Activated CD4-positive, alpha-beta T cell treated with anti-CD3 and anti-CD28 coated beads for 4 hours (primary cell): ENCODE measurements at places on chromosomes 12 and 14.

DNA sequence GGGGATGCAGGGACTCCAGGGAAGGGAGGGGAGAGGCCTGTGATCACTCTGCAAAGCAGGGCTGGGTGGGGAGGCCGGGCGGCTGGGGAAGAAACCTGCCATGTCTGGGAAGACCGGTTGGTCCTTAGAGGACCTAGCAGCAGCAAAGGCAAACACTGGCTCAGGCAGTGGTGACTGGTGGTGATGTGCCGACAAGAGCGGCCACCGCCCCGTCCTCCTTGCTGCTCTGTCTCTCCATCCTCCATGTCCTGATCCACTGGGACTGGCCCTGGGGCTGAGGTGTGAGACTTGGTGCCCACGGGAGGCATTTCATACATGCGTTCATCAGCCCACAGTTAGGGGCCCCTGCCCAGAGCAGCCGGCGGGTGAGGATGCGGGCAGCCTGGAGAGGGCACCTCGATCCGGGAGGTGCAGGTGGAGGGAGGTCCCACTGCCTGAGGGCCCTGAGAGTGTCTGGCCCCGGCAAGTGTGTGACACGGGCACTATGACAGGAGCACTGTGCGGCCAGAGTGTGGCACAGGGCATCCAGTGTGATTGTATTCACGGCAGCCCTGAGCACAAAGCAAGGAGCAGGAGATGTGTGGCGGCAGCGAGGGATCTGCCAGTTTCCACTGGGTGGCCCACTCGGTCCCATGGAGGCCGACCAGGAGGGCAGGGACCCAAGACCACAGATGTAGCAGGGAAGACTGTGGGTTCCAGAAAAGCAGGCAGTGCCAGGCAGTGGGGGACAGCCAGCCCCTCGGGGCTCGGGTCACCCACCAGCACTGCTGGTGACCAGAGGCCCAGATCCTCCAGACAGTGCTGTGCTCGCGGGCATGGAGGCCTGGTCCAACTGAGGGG, 13.9 kb downstream of the ANKRD9 start:
- DNase-seq, result no peak

DNA sequence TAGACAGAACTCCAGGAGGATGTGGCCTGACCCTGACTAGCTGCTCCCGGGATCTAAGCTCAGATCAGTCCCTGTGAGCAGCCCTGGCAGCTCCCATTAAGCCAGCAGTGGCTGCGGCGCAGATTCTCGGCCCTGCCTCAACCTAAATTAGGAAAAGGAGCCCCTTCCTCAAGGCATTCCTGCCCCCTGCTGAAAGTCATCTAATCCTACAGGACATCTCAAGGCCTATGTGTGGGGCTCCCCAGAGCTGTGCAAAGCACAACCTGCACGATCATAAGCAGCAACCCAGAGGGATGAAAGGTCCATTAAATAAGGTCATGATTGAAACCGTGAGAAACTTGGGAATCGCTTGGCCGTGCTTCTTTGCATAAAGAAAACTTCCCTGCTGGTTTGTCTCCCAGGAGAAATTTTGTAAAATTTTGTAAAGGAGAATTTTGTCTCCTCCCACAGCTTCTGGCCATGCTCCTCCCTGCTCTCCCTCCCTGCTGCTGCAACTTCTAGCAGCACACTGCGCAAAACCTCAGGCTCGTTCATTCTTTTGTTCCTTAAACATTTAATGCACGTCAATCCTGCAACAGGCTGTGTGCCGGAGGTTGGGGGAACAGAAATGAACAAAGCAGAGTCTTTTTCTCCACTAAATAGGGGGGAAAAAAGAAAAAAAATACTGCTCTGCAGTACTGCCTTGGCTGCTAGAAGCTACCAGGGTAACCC, 96.6 kb upstream of the SLC35F4 start:
- DNase-seq, result no peak

GRCh38 chr14:31243860-31244259, 36.3 kb upstream of the HECTD1 start:
- no peak for DNase-seq

- DNase-seq, result peak; percentile 8
These were observed 107.7 kb upstream of the CAND1 start for GRCh38 chr12:67161322-67161918.

DNA sequence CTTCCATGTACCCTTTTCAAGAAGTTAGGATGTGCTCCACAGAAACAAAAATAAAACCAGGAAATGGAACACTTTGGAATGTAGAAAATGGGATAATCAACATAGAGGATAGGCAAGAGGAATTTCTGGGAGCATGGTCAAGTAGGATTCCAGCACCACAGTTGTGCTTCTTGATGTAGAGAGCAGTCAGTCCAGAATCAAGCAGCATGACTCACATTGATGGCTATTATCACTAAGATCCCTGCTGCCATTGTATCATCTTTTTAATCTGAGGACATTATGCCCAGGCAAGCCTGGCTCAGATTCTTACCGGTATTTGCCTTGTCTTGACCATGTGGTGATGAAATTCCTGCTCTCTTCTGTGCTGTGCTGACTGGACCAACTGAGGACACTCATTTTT, 5.7 kb downstream of the ETFRF1 start:
- no peak for DNase-seq

- no peak for DNase-seq
These were observed 10.9 kb upstream of the SYCP3 start for GRCh38 chr12:101750152-101750551.

- DNase-seq, result no peak
These were observed 74.3 kb downstream of the LMO3 start for GRCh38 chr12:16531621-16532020.

- DNase-seq, result no peak
These were observed 5.8 kb downstream of the MON2 start for GRCh38 chr12:62472472-62472871.

GRCh38 chr14:84375235-84375634, 1154.7 kb upstream of the FLRT2 start:
- DNase-seq, result no peak

GRCh38 chr14:58824796-58825195, 187.0 kb downstream of the DACT1 start:
- no peak for DNase-seq

DNA sequence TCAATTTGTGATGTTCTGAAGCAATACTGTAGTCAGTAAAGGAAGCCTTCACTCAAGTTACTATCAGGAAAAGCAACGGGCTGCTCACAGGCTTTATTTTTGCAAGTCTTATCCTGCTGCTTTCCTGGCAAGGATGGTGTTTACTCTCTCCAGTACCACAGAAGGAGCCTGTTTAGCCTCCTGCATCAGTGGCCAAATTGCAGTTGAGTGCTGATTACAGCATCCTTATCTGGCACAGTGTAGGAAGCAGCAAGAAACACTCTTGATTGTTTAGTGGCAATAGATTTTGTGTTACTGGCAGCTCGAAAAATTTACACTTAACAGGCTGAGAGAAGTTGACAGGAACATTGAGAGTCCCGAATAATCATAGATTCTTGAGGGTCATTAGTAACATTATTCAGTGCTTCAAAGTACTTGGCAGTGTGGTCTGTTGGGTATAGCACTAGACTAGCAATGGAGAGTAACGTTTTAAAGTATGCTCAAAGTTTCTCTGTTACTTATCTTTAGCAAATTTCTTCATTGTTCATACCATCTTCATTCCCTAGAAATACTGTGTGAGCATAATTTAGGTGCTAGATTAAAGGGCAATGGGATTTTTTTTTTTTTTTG, 11.7 kb downstream of the TULP3 start:
- no peak for DNase-seq

DNA sequence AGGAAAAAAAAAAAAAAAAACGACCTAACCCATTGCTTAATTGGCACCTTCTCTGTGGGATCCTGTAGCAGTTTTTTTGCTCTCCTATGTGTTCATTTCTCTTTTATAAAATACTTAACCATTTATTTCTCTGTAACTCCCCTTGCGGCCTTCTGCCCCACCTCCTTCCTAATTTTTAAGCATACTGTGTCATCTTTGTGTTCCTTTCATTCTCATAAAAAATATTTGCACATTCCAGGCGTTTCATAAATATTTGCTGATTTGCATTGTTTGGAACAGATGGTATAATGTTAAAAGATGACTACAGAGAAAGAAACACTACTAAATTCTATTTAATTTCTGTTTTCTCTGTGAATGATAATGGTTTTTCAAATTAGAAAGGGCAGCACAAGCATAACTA, 77.9 kb downstream of the NPAS3 start:
- no peak for DNase-seq

- DNase-seq, result no peak
These were observed 305 bp upstream of the SLC16A7 start for GRCh38 chr12:59595565-59595882.

DNA sequence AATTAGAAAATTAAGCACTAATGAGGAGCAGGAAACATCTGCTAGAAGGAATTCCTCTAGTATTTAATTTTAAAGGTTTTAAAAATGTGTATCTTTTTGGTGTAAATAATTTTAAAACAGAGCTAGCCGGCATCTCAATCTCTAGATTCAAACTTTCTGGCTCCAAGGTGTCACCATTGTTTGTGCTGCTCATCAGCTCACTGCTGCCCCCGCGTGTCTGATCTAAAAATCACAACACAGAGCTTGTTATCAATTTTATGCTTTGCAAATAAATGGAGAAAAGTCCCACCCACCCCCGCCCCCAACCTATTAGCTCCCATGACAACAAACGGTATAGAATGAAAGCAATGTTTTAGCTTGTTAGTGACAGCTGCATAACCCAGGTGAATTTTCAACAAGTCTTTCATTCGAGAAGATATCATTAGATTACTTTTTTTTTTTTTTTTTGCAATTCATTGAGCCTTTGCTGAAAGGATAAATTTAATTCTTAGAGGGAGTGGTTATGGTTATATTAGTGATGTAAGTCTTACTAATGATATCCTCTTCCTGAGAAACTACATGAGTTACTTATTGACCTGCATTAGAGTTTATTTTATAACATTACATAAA, 11.3 kb upstream of the ABHD12B start:
- peak; percentile 79 for DNase-seq

- peak; percentile 42 for DNase-seq
These were observed 751.1 kb downstream of the TMEM121 start for GRCh38 chr14:106277503-106277902.

- no peak for DNase-seq
These were observed 12.6 kb upstream of the WNT5B start for GRCh38 chr12:1616233-1617066.

DNA sequence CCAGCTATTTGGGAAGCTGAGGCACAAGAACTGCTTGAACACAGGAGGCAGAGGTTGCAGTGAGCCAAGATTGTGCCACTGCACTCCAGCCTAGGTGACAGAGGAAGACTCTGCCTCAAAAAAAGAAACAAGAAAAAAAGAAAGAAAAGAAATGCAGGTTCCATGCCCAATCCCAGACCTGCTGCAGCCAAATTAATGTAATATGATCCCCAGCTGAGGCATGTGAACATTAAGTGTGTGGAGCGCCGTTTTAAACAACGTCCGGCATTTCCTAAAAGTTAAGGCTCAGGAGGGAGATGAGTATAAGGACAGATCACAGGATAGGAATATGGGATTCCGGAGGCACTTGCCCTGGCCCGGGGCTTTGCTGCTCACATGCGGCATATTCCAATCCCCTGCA, 162.9 kb downstream of the KSR2 start:
- no peak for DNase-seq

DNA sequence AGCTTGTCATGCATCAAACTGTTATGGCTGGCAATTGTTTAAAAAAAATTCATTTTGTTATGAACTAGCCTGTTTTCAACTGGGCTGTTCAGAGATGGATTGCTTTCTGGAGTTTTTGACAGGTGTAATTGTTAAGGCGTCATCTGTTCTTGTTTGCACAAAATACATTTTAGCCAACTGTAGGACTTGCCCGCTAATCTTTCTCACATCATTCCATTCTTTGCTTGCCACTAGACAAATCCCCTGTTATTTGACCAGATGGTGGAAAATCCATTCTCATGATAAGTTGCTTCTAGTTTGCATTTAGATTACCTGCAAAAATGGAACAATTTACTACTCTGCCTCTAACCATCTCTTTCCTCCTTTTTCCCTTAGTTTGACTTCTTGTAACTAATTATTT, 114.3 kb downstream of the NPAS3 start:
- DNase-seq, result no peak

DNA sequence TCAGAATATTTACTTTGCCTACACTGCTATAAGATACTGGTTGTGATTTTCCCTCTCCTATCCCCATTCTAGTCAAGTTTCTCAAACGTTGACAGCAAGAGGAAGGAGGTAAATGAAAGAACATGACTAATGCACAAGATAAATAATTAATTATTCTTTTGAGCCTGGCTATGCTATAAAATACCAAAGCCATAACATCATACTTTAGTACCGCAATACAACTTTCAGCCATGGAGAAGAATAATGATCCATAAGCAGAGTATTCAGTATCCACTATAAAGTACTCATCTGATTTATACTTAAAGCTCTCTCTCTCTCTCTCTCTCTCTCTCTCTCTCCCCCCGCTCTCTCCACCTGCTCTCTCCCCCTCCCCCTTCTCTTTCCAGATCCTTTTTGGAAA, 41.3 kb downstream of the TDG start:
- DNase-seq, result no peak

DNA sequence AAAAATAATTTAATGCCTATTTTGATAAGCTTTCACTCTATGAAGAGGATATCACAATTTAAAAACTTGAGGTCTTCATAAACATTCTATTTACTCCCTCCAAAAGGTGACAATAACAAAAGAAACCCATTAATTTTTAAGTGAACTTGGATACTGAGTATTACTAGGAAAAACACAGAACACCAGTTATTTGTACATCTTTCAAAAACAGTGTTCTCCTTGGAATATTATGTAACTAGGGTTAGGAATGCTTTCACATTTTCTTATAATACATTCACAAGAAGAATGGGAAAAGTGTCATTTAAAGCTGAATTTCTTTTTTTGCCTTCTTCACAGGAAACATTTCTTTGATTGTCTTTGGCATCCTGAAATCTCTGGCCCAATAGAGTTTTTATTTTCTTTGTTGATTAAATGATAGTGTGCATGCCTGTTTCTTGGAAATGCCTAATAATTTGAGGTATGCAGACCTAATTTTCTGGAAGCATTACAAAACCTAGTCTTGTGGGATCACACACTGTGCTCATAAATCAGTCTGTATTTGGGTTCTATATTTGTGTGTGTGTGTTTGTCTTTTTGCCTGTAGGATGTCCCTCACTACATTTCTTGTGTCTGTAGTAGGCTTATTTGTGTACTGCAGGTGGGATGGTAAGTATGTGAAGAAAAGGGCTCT, 76.5 kb downstream of the WNK1 start:
- no peak for DNase-seq

- no peak for DNase-seq
These were observed 485.1 kb downstream of the SOX5 start for GRCh38 chr12:23464241-23464812.

DNA sequence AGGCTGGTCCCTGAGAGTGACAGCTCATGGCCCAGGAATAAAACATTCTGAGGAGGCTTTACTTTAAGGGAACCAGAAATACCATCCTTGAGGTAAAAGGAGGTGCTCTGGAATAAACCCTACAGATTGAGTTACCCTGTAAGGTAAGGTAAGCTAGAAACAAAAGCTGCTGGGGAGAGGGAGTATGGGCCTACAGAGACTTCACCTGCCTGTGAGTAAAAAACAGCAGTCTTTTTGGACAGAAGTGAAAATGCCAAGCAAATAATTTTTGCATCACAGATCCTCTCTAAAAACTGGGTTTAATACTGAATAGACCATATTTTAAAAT, 41.2 kb downstream of the CORO1C start:
- no peak for DNase-seq
